ENCODE measurements at places on chromosomes 1 and 21.

- DNase-seq, result no peak
Observed at GRCh38 chr1:212645546-212646543, 37.3 kb downstream of the ATF3 start.

DNA sequence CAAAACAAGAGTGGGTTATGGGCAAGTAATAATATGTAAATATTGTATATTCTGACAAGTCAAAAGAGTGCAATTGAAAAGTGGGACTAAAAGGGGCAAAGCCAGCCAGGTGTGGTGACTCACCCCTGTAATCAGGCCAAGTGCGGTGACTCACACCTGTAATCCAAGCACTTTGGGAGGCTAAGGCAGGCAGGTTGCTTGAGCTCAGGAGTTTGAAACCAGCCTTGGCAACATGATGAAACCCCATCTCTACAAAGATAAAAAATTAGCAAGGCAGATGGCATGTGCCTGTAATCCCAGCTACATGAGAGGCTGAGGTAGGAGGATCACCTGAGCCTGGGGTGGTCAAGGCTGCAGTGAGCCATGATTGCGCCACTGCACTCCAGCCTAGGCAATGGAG is 304.0 kb downstream of the HHIPL2 start:
- no peak for DNase-seq

DNA sequence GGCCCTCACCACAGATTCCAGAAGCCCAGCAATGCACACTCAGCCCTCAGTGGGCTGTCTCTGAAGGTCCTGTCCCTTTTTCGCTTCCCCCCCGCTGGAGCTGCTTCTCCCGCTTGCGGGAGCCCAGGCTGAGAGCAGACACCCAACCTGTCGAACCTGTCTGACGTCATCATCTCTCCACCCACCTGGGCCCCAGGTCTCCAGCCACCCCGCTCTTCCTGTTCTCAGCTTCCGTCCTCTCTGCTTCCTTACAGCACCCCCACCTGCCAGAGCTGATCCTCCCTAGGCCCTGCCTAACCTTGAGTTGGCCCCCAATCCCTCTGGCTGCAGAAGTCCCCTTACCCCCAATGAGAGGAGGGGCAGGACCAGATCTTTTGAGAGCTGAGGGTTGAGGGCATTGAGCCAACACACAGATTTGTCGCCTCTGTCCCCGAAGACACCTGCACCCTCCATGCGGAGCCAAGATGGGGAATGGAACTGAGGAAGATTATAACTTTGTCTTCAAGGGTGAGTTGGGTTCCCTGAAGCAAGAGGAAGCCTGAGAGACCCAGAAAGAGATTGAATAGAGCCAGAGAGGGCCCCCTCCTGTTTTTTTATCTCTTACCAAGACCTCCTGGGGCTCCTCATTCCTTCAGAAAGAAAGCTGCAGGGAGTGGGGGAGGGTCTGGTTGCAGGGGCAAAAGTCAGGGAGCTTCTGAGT is at the start of gene RAB25:
RAB25 (plus strand) TSS at position 224 of the 700 bp plus-strand sequence; CDS start at position 465, 241 bp downstream.
- peak; percentile 85 for DNase-seq

DNA sequence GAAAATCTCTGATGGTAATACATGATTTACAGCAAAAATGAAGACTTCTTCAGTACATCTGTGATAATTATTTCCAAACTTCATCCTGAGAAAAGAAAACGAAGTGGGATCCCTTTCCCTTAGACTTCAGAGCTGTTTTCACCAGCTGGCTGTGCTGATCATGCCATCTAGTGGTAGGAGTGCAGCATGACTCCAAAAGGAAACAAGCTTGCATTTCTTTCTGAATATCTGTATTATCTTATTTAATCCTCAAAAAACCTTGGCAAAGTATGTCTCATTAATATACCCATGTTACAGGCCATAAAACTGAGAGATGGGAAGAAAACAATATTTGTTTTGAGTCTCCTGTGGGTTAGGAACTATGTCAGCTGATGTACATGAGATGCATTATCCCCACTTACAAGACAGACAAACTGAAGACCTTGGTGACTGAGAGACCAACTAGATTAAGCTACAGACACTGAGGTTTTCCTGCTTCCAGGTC is 9.8 kb upstream of the GJA8 start:
- peak; percentile 51 for DNase-seq

GRCh38 chr1:84155517-84155916 is 11.4 kb downstream of the PRKACB start:
- DNase-seq, result no peak

- DNase-seq, result no peak
Observed at GRCh38 chr21:32388306-32388705, 4.5 kb downstream of the URB1 start.

GRCh38 chr1:185480545-185480944 is 163.5 kb upstream of the IVNS1ABP start:
- no peak for DNase-seq

DNA sequence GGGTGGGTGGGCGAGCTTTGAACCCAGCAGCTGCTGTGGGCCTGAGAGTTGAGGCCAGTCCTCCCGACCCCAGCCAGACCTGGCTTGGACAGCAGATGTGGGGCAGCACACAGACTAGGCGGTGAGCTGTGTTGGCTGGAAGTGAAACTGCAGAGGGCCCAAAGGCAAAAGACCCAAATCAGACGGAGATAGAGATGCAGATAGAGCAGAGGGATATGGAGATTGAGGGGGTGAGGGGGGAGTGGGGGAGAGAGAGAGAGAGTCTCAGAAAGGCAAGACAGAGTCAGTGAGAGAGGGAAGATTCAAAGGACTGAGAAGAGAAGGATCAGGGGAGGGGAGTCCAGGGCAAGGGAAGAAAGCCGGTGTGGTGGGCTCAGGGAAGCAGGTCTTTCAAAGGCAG is 17.0 kb upstream of the POU3F1 start:
- no peak for DNase-seq

- DNase-seq, result no peak
Observed at GRCh38 chr1:26994020-26994786, 711 bp downstream of the TRNP1 start.

DNA sequence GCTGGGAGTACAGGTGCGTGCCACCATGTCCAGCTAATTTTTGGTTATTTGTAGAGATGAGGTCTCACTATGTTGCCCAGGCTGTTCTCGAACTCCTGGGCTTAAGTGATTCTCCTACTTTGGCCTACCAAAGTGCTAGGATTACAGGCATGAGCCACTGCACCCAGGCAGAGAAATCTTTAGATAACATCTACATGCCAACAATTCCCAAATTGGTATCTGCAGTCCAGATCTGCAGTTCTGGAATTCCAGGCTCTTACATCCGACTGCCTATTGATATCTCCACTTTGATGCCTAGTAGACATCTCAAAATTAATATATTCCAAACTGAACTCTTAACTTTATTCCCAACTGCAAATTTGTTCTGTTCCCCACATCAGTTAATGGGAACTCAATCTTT is 23.3 kb downstream of the INAVA start:
- DNase-seq, result no peak

All from NT2/D1 (cell line).